ENCODE measurements at places on chromosomes 16 and 17.

DNA sequence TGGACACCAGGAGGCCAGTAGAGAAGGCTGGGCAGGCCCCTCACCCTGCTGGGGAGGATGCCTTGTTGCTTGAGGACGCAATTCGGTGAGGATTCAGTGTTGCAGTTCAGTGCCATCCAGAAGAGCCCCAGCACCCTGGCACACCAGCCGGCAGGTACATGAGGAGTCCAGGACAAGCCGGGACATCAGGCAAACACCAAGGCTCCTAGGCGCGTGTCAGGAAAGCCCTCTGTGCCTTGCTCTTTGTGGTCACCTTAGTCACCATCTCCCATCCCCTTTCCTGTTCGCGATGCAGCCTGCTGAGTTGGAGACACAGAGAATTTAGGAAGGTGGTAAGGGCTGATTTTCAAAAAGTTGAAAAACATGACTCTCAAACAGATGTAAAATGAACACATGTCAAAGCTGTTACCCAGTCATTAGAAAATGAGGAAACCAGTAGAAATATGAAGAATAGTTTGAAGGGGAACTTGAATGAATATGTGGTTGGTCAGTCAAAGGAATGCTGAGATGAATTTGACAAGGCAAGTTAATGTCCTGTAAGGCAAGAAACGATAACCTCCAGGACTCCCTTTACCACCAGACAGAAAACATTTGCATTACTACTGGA, 2.3 kb upstream of the NCBP3 start:
- DNase-seq, result no peak

DNA sequence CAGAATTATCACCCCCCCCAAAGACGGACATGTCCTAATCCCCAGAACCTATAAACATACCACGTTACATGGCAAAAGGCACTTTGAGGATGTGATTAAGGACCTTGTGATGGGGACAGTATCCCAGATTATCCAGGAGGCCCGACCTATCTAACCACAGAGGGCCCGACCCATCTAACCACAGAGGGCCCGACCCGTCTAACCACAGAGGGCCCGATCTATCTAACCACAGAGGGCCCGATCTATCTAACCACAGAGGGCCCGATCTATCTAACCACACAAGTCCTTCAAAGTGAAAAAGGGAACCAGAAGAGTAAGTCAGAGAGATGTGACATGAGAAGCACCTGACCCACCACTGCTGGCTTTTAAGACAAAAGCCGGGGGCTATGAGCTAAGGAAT, 56.8 kb downstream of the ANKFY1 start:
- no peak for DNase-seq

- no peak for DNase-seq
Measured at GRCh38 chr16:2095315-2095853, 40.3 kb downstream of the PKD1 start.

DNA sequence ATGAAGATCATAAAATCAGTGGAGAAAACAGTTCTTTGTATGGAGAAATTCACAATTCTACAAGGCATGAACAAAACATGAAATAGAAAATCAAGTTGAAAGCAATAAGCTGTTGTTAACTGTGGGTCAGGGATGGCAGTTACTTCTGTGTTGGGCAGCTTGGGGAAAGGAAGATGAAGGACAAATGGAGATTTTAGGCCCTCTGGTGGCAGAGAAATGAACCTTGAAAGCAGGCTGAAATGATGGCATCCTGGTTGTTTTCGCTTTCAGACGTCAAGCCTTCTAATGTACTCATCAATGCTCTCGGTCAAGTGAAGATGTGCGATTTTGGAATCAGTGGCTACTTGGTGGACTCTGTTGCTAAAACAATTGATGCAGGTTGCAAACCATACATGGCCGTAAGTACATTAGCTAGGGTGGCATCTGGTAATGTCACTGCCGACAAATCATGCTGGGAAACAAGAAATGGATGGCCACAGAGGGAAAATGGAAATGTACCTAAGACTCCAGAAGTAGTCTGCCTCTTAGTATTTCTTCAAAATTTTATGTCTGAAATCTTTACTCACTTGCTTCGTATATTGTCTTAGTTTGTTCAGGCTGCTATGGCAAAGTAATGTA, 108.9 kb downstream of the MAP2K6 start:
- peak; percentile 32 for DNase-seq

GRCh38 chr17:4520060-4520893, 21.6 kb downstream of the SPNS2 start:
- DNase-seq, result no peak

DNA sequence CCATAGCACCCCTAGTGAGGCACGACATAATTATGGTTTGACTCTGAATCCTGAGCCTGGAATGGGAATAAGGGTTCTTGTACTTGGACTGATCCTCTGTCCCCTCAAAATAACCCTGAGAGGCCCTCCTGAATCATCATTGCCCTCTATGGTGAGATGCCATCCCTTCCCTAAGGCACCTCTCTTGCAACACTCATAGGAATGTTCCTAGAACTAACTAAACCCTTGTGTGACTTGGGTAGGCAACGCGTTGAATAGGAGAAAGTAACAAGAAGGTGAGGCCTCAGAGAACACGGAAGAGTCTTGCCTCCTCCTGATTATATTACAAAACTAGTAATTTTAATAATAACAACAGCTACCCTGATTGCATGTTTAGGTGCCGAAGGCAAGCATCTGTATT, 189.1 kb upstream of the ANKFN1 start:
- DNase-seq, result no peak

GRCh38 chr16:66692341-66692740, 4.2 kb downstream of the CMTM4 start:
- no peak for DNase-seq

- DNase-seq, result no peak
Measured at GRCh38 chr16:8931859-8932258, 31.8 kb downstream of the USP7 start.

DNA sequence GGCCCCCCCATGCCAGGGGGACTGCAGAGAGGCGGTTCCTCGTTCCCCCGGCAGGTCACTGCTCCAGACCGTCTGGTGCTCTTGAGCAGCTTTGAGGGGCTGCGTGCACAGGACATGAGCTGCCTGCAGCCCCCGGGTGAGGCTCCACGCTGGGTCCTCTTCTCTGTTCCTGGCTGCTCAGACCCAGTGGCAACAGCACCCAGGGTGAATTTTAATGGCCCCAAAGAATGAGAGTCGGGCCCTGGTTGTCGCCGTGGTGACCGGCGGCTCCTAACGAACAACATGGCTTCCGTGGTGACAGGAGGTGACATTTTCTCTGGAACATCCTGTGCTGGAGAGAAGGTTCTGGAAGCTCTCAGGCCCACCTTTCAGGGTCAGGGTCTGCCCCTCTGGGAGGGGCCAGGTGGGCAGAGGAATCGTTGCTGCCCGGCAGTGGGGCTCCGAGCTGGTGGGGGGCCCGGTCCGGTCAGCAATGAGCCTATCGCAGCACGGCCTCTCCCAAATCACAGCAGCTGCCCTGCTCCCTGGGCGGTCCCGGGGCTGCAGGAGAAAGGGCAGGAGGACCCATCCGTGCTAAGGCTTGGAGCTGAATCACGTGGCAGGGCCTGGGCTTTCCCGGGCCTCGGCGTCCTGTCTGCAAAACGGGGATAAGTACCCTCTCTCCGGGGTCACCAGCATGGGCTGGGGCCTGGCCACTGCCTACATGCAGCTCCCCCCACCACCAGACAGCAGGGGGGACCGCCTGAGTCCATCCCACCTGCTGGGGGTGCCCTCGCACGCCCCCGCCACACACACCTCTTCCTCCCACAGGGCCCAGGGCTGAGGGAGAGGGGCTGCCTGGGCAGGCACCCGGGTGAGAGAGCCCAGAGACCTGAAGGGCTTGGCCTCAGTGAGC, 3.4 kb upstream of the C1QTNF8 start:
- no peak for DNase-seq

GRCh38 chr17:15123593-15124263, 141.4 kb downstream of the PMP22 start:
- DNase-seq, result no peak

GRCh38 chr17:15892731-15893657, 51.9 kb upstream of the ADORA2B start:
- DNase-seq, result no peak

GRCh38 chr17:83133302-83134121, 54.1 kb downstream of the METRNL start:
- DNase-seq, result no peak

DNA sequence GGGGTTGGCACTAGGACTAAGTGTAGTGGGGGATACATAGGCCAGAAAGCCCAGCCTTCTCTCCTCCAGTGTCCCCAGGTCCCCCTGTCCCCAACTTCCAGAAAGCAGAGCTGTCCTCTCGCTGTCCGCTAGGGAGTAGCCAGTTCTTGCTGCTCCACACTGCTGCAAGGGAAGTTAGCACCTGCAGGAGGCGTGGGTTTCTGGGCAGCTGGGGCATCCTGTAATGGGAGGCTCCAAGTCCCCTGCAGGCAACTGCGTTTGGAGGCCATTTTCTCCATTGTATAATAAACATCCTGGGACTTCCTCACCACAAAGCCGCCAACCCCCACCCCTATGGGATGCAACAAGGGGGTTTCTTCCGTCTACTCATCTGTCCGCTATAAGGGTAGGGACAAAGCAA, 1.7 kb downstream of the RPRML start:
- peak; percentile 77 for DNase-seq

GRCh38 chr17:57732062-57732461, 13.0 kb downstream of the CCDC182 start:
- no peak for DNase-seq

DNA sequence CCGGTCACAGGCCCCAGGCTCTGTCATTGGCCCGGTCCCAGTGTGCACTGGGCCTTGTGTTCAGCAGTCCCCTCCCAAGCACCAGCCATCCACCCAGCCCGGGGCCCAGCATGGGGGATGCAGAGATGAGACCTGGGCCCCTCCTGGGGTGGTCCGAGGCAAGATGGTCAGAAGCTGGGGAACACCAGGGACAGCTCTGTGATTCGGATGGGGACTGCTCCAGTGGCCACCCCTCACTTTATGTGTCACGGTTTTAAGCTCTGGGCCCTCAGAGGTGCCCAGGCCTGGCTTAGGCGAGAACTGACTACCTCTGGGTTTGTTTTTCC, 92.0 kb upstream of the PLCG2 start:
- no peak for DNase-seq

DNA sequence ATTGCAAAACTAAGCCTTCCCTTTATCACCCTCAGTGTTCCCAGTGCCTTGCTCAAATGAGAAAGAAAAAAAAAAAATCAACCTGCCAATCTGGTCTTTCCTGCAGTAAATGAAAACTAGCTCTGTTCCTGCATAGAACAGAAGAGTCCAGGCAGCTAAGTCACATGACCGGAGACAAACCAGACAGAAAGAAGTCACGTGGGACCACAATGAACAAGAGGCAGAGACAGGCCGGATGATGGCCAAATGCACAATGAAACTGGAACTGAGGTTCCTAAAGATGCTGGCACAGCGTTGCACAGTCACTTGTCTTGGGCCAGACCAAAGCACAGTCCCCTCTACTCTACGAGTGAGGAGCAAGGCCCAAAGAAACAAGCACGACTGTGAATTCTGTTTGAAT, 172.5 kb downstream of the GRIN2A start:
- peak; percentile 13 for DNase-seq

GRCh38 chr17:70464995-70465394, 295.7 kb downstream of the KCNJ2 start:
- DNase-seq, result no peak
